Thoracic aorta endothelial cell (primary cell): ENCODE measurements at places on chromosomes 7 and 10. TPM values are rescaled to one million over a fixed set of nuclear protein-coding genes. Genes with fewer than 3 reads are reported as not detected.

TAS2R41 gene
- not detected in 2 replicates for total RNA-seq

KCNIP2 gene
- total RNA-seq, result 0.79 and 0.80 TPM in 2 replicates

EVX1 gene
- not detected in 2 replicates for total RNA-seq

MPP7 gene
- total RNA-seq, result 0.27 and 0.50 TPM in 2 replicates

RAPGEF5 gene
- 140 and 233 TPM in 2 replicates for total RNA-seq

ELFN1 gene
- total RNA-seq, result 0.53 and 0.86 TPM in 2 replicates

SAP25 gene
- total RNA-seq, result 0.53 TPM in 1 of 2 replicates, not detected in the other

SFRP4 gene
- total RNA-seq, result not detected in 2 replicates

PRTFDC1 gene
- 13.6 and 16.4 TPM in 2 replicates for total RNA-seq

TRPV6 gene
- total RNA-seq, result not detected in 2 replicates

GIMAP5 gene
- 1.2 and 8.9 TPM in 2 replicates for total RNA-seq

TRIM50 gene
- not detected in 2 replicates for total RNA-seq

PIK3AP1 gene
- total RNA-seq, result 0.40 and 0.65 TPM in 2 replicates

FZD1 gene
- 2.9 and 3.8 TPM in 2 replicates for total RNA-seq

ACSL5 gene
- 10.6 and 35.9 TPM in 2 replicates for total RNA-seq

TMEM270 gene
- not detected in 2 replicates for total RNA-seq

AEBP1 gene
- total RNA-seq, result 4.5 and 16.9 TPM in 2 replicates

ZNF488 gene
- 0.07 TPM in 1 of 2 replicates, not detected in the other for total RNA-seq

UTF1 gene
- total RNA-seq, result not detected in 2 replicates

HTR5A gene
- not detected in 2 replicates for total RNA-seq

MAD1L1 gene
- total RNA-seq, result 29.5 and 45.5 TPM in 2 replicates

IQUB gene
- total RNA-seq, result 0.43 and 0.53 TPM in 2 replicates

PRSS2 gene
- total RNA-seq, result 0.27 TPM in 1 of 2 replicates, not detected in the other

SCART1 gene
- total RNA-seq, result 0.66 and 0.86 TPM in 2 replicates

WDR11 gene
- total RNA-seq, result 94.0 and 106 TPM in 2 replicates

HHEX gene
- 78.8 and 89.9 TPM in 2 replicates for total RNA-seq

SLC26A4 gene
- 1.7 and 2.0 TPM in 2 replicates for total RNA-seq

CLDN15 gene
- 3.3 and 4.6 TPM in 2 replicates for total RNA-seq

PANK1 gene
- 4.4 and 5.6 TPM in 2 replicates for total RNA-seq

RNF148 gene
- 4.1 and 4.4 TPM in 2 replicates for total RNA-seq

OTUD1 gene
- 4.9 and 5.4 TPM in 2 replicates for total RNA-seq

MYPN gene
- total RNA-seq, result under 0.01 and 0.13 TPM in 2 replicates

ZPBP gene
- not detected in 2 replicates for total RNA-seq

VWDE gene
- under 0.01 and 0.50 TPM in 2 replicates for total RNA-seq

SP4 gene
- 11.4 and 29.1 TPM in 2 replicates for total RNA-seq

CALY gene
- not detected in 2 replicates for total RNA-seq

HSPA14 gene
- total RNA-seq, result 25.5 and 27.7 TPM in 2 replicates

SKIDA1 gene
- 0.66 and 0.72 TPM in 2 replicates for total RNA-seq

ITPRID1 gene
- not detected in 2 replicates for total RNA-seq

OR2A42 gene
- 0.07 TPM in 1 of 2 replicates, not detected in the other for total RNA-seq

DLX6 gene
- total RNA-seq, result not detected in 2 replicates

GOLGA7B gene
- not detected in 2 replicates for total RNA-seq

SEMA4G gene
- total RNA-seq, result 1.5 and 1.6 TPM in 2 replicates

NME8 gene
- not detected in 2 replicates for total RNA-seq

FAM131B gene
- 0.93 TPM in 2 replicates for total RNA-seq

PNLIPRP2 gene
- not detected in 2 replicates for total RNA-seq

CHST15 gene
- 27.0 and 52.1 TPM in 2 replicates for total RNA-seq

IFIT2 gene
- total RNA-seq, result 1.7 and 2.4 TPM in 2 replicates

CAMK2B gene
- 1.1 and 1.8 TPM in 2 replicates for total RNA-seq

ITIH2 gene
- total RNA-seq, result not detected in 2 replicates

STRIP2 gene
- total RNA-seq, result 12.6 and 15.4 TPM in 2 replicates

SRRM3 gene
- 0.80 and 0.86 TPM in 2 replicates for total RNA-seq

CH25H gene
- total RNA-seq, result 0.57 and 0.80 TPM in 2 replicates

COBL gene
- not detected in 2 replicates for total RNA-seq

SUN3 gene
- not detected in 2 replicates for total RNA-seq

NODAL gene
- not detected in 2 replicates for total RNA-seq

C7orf33 gene
- not detected in 2 replicates for total RNA-seq
